ENCODE measurements at places on chromosomes 16 and 17.

DNA sequence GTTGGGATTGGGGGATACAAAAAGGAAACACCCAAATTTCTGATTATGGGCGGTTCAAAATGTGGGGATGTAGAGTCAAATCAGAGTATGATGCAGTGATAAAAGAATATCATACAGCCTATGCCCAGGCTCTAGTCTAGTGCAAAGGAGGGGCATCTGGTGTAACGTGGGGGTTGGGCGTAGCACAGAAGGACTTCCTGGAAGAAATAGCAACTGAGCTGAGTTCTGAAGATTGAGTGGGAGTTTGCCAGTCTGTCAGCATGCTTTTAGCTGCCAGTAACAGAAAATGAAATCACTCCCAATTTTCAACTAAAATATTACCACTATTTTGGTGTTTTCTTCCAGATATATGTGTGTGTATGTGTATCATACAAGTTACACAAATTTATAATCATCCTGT is 196.9 kb downstream of the SPECC1 start:
- DNase-seq: no peak

DNA sequence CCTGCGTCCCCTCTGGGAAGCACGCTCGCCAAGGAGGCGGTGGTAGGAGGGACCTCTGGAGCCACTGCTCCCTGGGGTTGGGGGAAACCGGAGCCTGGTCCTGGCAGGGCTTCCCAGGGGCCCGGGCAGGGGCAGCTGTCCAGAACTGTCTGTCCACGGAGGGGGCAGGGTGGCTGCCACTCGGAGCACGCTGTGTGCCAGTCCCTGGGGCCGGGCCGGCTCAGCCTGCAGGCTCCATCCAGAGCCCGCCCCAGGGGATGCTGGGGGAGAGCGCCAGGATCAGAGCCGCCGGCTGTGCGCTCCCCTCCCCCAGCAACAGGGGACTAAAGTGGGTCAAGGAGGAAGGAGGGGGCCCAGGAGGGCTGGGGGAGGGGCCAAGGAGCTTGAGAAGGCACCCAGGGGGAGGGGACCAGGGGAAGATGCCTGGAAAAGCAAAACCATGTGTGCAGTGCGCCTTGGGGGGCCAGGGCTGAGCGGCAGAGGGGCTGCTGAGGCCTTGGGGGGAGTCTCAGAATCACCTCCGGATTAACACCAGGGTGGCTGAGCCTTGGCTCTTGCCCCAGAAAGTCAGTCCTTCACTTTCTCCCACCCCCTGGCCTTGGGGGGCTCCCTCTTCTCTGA is 21.3 kb downstream of the ZNF423 start:
- no peak for DNase-seq

DNA sequence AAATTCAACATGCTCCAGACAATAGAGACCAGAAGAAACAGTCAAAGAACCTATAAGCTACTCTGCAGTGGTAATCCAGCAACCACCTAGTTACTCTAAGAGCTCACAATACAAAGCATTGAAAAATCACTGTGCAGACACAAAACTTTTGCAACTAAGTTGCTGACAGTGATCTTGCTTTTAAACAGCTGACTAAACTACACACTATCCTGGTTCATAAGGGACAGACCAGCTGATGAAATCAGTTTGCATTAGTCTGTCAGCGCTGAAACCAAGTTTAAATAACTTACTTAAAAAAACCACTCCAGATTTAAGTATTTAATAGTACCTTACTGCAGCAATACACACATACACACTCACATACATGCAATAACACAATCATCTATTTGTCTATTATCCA is 4.6 kb downstream of the VEZF1 start:
- no peak for DNase-seq

- DNase-seq: no peak
These were observed 156.6 kb upstream of the NLRP1 start for GRCh38 chr17:5740937-5741336.

DNA sequence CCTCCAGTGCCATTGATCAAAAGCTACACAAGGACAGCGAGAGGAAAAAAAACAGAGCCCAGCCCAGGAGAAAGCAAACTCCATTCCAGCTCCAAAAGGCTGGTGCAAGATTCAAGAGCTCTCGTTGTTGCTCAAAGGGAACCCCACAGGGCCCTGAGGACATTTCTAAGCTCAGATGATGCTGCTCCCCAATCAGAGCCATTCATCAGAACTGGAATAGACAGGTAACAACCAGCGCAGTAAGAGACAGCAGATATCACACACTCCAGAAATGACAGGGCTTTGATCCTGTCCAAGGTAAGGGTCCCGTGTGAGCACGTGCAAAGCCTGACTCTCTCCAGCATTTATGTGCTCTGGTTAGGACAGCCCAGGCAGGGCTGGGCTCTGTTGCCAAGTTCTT is 20.1 kb downstream of the PMP22 start:
- no peak for DNase-seq

- no peak for DNase-seq
These were observed 16.1 kb downstream of the ESRP2 start for GRCh38 chr16:68219725-68220351.

DNA sequence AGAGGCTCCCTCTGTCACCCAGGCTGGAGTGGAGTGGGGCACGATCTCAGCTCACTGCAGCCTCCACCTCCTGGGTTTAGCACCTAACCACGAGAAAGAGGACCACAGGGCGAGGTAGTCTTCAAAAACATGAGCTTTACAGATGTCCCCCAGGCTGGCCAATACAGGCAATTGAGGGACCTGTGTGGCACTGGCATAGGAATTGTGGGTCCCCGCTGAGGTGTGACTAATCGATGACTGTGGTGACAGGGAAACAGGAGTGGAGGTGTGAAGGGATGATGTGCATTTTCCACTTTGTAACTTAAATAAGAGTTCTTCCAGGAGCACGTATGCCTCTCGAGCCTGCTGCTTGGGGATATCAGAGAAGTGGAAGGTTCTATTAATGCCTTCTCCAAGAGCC is 12.6 kb upstream of the ARHGAP17 start:
- no peak for DNase-seq

DNA sequence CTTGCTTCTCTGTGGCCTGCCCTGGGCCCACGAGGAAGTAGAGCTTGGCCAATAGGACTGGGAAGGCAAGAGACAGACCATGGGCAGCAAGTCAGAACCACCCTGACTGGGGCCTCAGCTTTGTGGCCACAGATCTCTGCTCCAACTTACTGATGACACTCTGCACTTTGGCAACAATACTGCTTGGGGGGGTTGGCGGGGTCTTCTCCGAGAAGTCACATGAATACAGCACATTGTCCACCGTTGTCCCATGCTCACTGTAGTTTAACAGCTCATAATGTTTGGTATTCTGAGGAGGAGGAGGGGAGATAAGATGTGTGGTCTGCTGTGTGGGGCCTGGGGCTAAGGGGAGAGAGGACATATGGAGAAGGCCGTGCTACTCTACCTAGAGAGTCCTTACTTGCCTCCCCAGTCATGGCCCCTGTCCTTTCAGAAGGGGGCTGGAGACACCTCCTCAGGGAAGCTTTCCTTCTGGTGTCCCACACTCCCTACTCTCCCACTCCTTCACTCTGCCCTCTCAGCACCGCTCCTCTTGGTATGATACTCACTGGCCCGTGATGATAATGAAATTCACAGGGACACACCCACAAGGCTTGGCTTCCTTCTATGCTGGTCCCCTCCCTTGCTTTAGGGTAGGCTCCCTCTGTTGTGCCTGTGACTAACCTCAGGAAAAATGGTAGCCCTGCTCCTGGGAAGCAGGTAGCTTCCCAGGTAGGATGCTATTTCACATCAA is 4.0 kb upstream of the DHRS13 start:
- DNase-seq: no peak

DNA sequence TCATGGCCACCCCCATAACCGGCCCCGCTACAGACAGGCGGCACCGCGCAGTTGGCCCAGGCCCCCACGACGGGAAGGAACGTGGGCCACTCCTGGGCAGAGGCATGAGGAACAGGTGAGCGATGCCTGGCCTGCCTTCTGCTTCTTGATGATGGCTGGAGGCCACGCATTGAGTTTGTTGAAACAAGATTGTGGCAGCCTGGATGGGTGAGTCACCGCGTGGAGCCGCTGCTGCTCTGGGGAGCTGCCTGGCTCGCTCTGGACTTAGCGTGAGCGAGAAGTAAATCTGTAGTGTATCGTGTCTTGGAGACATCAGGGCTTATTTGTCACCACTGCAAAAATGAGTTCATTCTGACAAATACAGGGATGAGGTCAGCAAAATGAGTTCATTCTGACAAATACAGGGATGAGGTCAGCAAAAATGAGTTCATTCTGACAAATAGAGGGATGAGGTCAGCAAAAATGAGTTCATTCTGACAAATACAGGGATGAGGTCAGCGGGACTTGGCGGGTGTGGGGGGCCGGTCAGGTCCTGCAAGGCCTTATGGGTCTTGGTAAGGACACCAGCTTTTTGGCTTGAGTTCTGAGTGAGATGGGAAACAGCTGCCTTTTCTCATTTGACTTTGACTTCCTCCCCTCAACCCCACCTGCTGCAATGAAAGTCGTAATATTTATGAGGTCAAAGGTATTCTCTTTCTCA is 93.0 kb downstream of the SEC14L1 start:
- DNase-seq: peak; percentile 79

- DNase-seq: no peak
These were observed 11.9 kb downstream of the FZD2 start for GRCh38 chr17:44568945-44569858.

DNA sequence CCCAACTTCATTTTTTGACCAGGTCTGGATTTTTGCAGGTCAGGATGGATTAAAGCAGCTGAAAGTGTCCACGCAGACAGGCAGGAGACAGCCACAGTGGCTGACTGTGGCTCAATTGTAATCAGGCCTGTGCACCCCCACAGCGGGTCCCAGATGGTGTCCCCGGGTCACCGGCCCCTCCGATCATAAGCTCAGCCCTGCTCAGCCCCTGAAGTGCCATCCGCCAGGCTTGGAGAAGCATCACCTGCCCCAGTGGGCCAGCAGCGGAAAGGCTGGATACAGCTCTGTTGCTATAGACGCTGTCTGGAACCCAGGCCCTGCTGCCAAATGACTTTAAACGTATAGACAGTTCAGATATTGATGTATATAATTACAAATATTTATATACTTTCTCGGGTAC is 60.6 kb downstream of the RPH3AL start:
- DNase-seq: no peak

DNA sequence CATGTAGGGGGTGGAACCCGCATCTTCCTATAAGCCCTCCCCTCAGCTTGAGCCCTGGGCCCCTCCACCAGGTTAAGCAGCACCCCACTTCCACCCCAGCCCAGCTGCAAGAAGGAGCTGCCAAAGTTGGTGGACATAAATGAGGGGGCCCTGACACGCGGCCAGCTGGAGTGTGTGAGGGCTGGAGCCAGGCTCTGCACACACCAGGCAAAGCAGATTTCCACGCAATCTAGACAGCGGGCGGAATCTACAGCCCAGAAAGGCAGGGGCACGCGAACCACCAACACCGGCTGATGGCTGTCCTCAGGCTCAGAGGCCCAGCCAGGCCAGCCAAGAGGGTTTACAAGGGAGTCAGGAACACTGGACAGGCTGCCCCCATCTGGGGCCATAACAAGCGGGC is 171.2 kb downstream of the ZNF423 start:
- DNase-seq: no peak

Measured in RKO (cell line).